ENCODE measurements at places on chromosomes 7 and 10. TPM values are rescaled to one million over a fixed set of nuclear protein-coding genes. Genes with fewer than 3 reads are reported as not detected.

SFRP4 gene
- total RNA-seq = not detected

SVIL gene
- 7.4 TPM for total RNA-seq

MACC1 gene
- not detected for total RNA-seq

FKBP9 gene
- 2.4 TPM for total RNA-seq

DNA sequence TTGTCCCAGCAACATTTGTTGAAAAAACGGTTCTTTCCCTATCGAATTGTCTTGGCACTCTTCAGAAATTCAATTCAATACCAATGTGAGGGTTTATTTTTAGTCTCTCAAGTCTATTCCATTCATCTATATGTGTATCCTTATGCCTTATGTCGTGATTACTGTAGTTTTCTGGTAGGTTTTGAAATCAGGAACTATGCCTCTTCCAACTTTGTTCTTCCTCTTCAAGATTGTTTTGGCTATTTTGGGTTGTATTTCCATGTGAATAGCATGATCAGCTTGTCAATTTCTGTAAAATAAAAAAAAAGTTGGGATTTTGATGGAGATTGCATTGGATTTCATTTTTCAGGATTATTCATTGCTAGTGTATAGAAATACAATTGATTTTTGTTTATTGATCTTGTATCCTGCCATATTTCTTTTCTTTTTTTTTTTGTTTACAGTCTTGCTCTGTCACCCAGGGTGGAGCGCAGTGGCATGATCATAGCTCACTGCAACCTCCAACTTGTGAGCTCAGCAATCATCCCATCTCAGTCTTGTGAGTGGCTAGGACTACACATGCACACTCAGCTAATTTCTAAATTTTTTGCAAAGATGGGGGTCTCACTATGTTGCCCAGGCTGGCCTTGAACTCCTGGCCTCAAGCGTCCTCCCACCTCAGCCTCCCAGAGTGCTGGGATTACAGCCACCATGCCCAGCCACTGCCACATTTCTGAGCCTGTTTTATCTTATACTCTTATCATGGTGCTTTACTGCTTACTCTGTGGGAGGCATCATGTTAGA, 46.2 kb upstream of the MKLN1 start:
- no peak for DNase-seq

PNLIPRP2 gene
- total RNA-seq = not detected

GRCh38 chr10:124768791-124769190, 22.9 kb downstream of the EEF1AKMT2 start:
- no peak for DNase-seq
